Activated naive CD4-positive, alpha-beta T cell (primary cell): ENCODE measurements at places on chromosomes 3 and 15.

- DNase-seq: peak; percentile 27
Observed at GRCh38 chr3:45929042-45929679, 14.1 kb upstream of the CXCR6 start.

- DNase-seq: no peak
Observed at GRCh38 chr15:38684440-38685010, 119.9 kb upstream of the RASGRP1 start.

DNA sequence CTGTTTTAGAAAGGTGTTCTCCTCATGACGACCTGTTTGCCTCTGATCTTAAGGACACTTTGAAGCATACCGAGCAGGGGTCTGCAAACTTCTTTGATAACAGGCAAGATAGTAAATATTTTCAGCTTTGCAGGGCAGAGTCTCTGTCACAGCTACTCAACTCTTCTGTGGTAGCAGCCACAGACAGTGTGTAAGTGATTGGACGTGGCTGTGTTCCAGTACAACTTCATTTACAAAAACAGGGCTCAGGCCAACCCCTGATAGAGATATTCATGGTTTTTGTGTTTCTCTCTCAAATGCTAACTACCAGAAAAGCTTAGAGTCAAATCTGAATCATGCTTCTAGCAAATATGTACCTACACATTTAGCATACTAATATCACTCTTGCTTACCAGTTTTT lies 51.5 kb downstream of the TGFBR2 start:
- no peak for DNase-seq

- DNase-seq: no peak
Observed at GRCh38 chr3:160660902-160661301, 16.1 kb upstream of the ARL14 start.

DNA sequence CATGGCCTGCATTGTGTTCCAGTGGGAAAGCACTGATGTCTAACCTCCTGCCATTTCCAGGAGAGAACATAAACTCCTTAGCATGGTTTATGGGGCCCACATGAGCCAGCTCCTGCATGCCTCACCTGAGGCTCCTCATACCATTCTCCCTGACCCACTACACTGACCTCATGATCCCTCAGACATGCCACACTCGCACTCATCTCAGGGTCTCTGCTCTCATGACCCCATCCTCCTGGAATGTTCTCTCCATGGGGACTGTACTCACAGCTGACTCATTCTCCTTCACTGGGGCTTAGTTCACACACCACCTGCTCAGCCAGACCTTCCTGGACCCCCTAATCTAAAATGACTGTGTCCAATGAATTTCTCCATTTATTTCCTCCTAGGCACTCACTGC lies 4.0 kb upstream of the LMCD1 start:
- DNase-seq: no peak

DNA sequence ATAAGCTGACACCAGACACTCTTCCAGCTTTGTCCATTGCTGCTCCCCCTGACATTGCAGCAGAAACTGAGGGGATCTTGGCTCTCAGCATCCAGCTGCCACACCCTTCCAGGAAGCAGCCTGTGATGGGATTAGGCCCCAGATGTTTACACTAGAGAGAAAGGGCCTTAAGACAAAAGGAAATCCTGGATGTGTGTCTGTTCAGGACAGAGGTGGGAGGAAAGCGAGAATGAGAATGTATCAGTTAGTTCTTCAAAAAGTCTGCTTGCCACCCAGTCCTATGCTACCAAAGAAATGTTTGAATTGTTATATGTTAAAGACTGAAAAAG lies 58.8 kb downstream of the HES1 start:
- DNase-seq: no peak

DNA sequence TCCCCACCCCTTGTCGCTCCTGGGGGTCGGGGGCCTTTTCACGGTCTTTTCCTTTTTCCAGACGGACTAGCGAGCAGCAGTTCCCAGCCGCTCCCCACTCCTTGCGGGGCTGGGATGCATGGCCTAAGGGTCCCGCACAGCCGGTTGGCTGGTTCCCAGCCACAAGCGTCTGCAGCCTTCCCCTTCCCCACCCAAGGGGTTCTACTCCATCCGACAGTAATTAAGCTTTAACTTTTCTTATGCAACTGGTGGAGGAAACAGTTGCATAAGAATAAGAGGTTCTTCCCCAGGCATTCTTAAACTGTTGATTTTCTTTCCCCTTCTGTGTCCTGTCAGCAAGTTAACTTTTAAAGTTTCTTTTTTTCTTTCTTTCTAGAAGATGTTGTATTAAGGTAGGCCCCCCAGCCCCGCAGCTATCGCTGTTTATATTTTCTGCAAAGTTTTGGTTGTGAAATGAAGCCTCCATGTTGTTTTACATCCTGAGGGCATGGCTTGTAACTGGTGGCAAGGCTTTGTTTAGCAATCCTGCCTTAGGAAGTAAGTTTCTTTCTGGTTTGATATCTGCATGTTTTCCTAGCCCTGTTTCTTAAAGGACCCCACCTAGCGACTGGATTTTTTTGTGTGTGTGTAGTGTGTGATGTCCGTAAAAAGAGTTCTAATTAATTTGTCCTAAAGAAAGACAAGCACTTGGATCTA lies 207.5 kb downstream of the ZNF385D start:
- DNase-seq: no peak
